ENCODE measurements at places on chromosomes 7 and 10.
A peak's percentile ranks its signal among the peaks of the same experiment; 100 is the strongest.

DNA sequence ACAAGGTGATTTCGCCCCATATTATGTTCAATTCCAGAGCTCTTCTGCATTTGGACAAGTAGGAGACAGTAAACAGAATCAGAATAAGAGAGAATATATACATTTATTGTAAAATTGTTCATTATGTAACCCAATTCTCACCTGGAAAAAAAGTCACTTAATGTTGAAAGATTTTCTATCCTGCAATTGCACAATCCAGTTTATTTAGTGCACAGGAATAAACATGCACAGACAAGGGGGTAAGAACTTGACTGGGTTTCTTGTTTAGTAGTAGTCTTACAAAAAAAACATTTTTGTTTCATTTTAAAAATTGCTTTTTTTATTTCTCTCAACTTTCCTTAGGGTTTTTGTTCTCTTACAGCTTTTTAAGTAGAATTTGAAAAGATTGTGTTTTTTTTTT lies 126.6 kb downstream of the SAMD9 start:
- no peak for DNase-seq

DNA sequence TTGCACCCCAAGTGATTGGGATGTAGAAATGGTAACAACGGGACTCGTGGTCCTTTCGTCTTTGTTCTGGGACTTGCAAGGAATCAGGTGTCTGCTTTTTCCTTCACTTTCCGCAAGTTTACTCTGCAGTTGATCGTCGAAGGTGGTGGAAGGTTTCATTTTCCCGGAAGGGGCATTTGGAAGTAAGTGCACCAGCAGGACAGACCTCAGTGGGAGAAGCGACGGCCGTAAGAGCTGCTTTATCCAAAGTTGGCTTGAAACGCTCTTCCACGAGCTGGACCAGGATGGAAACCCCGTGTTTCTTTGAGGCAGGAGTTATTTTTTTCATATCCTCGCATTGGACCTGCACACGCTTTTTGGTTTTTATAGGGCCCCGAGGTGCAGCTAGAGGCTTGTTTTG lies 1.2 kb downstream of the BRI3 start:
- DNase-seq = peak; percentile 46

GRCh38 chr10:130875116-130875515 lies 436.4 kb downstream of the TCERG1L start:
- DNase-seq = no peak

GRCh38 chr7:7002418-7003062 lies 176.5 kb upstream of the CCZ1B start:
- DNase-seq = no peak

- DNase-seq = no peak
These were observed 3.8 kb downstream of the TRPV6 start for GRCh38 chr7:142881586-142882337.

DNA sequence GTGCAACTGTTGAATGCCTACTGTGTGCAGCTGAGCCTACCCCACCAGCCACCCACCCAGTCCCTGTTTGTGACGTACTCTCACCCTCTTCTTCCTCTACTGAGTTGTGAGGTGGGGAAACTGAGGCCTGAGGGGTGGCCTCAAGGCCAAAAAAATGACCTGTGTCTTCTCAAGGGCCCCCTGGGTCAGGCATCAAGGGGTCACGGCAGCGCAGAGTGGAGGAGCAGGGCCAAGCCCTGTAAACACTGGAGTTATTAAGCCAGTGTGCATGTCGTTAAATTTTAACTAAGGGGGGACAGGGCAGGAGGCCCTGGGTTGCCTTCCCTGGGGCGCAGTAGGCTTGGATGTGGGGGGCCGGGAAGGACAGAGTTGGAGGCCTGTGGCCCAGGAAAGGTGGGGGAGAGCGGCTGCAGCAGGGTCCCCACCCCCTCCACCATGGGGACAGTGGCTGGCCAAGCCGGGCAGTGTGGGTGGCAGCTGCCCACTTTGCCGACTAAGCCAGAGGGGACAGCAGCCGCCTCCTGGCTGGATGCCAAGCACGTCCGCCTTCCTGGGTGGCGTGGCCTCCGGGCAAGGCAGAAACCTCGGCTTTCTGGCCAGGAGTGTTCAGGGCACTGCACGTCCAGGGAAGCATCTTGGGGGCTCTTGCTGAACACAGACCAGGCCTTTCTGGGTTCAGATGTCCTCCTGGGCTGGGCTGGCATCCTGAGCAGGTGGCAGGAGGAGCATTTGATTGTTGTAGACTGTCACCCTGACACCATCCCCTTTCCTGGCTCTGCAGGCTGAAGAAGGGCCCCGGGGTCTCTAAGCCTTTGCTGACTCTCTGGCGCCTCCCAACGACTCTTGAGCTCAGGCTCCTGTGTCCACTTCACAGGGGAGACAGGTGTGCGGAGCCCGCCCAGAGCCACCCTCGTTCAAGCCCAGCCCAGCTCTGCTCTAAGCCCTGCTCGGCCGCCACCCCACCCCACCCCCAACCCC lies 1.9 kb downstream of the SLC29A4 start:
- DNase-seq = peak; percentile 26

GRCh38 chr7:137169282-137169698 lies 174.2 kb downstream of the PTN start:
- DNase-seq = peak; percentile 87

- no peak for DNase-seq
These were observed 26.9 kb downstream of the EVX1 start for GRCh38 chr7:27269455-27269854.

DNA sequence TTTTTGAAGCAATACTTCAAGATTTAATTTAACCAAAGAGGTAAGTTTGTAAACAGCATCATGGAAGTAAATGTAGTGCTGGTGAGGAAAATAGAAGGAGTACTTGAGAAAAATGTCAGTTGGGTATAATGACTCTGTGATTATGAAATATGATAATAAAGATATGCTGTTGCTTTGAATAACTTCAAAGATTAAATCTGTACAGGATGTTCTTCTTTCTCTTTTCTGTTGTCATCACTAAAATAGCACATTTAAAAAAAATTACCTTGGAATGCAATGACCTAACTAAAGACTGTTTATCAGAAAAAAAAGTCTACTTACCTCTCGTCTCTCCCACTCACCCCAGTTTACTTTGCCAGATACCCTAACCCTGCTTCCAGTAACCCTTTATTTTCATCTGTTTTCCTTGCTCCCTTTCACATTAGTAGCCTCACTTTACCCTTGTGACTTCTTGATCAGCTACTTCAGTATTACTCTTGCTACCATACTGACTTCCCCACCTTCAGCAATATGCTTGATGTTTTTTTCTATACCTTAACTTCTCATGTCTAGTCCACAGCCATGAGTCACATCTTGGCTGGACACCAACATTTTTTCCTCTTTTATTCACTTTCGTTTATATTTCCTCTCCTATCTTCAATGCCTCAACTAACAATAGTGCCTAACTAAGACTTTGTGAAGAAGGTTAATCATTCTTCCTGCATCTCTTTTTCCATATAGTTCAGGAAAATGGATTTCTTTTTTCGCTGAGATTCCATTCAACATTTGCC lies 29.7 kb upstream of the TAS2R16 start:
- peak; percentile 69 for DNase-seq

DNA sequence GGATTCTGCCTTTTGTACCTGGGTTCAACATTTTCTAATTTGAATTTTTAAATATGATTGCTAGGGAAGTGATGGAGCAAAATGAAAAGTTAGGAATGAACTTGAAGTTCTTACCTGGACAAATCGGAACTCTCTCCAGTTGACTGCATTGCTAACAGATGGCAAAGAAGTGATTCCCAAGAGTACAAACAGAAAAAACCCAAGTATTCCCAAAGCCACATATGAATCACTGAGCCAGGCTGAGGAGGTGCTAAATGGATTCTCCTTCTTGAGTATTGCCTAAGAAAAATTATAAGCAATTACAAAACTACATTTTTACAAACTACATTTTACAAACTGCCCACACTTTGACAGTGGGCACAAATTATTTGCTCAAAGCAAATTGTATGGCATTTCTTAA lies 25.9 kb downstream of the STEAP4 start:
- DNase-seq = no peak

- peak; percentile 43 for DNase-seq
These were observed 44.2 kb upstream of the FRMD4A start for GRCh38 chr10:14374745-14375445.

DNA sequence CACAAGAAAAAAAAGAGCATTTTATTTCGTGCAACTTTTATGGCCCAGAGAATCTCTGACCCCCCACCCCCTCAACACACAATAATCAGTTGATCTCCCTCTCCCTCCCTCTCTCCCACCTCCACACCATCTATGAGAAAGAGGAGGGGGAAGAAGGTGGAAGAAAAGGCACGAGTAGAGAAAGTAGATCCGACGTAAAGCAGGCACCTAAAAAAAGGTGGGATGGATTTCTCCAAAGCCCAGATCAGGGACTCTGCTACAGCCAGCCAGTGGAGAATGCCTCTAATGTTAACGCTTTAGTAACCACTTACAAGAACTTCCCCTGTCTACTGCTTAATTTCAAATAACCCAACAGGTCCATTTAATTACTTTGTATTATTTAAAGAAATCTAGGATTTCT lies 24.4 kb downstream of the KMT2C start:
- no peak for DNase-seq

GRCh38 chr10:16966991-16967865 lies 150.0 kb upstream of the RSU1 start:
- peak; percentile 75 for DNase-seq

GRCh38 chr7:40437498-40437897 lies 302.7 kb downstream of the SUGCT start:
- peak; percentile 85 for DNase-seq

DNA sequence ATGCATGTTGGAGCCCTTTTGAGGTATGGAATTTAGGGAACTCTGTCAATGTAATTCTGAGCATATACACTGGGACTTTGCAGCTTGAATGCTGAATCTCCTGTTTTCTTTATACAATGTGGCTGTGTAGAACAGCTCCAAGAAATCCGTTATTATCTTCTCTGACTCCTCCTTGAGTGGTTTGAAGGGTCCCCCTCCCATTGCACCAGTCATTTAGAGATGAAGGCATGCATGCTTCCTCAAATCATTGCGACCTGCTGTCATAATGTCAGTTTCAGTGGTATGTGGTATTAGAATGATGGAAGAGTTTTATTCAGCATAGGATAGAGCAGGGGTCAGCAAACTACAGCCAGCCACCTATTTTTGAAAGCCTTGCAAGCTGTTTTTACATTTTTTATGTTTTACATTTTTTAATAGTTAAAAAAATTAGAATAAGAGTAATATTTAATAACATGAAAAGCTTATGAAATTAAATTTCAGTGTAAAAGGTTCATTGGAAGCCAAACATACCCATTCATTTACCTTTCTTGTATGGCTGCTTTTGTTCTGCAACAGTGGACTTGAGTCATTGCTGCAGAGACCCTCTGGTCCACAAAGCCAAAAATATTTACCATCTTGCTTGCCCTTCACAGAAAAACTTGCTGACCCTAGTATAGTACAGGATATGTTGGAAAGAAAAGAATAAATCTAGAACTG lies 8.1 kb downstream of the STK17A start:
- no peak for DNase-seq

DNA sequence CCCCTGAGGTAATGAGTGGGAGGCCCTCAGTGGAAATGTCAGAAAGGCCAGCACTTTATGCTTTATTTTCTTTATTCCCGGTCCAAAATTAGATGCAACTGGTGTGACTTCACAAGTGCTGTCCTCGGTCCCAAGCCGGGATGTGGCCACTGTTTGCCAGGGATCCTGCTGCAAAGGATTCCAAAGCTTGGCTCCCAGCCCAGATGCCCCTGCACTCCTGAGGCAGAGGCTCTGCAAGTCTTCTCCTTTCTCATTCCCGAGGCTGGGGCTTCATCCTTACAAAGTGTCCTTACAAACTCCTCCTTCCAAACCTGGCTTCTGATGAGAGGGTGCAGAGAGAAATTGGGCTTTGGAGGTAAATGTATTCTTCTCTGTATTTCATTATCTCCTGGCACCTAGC lies 544.3 kb upstream of the DPP6 start:
- no peak for DNase-seq

GRCh38 chr7:86089455-86089854 lies 554.3 kb upstream of the GRM3 start:
- DNase-seq = no peak

DNA sequence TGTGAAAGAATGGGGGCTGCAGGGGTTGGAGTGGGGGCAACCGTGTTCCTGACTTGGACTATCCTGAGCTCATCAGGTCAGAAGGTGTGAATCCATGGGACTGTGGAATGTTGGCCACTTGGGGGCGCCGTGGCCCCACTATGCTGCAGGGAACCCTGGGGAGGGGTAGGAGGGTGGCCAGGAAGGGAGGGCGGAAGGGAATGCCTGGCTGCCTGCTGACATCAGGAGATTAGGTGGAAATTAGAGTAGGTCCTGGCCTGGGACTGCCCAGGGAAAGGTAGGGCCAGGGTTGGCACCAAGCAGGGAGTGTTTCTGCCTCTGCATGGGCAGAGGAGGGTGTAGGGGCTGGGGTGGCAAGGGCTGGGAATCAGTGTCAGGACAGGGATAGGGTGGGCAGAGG lies 65.8 kb upstream of the PRSS58 start:
- peak; percentile 6 for DNase-seq

DNA sequence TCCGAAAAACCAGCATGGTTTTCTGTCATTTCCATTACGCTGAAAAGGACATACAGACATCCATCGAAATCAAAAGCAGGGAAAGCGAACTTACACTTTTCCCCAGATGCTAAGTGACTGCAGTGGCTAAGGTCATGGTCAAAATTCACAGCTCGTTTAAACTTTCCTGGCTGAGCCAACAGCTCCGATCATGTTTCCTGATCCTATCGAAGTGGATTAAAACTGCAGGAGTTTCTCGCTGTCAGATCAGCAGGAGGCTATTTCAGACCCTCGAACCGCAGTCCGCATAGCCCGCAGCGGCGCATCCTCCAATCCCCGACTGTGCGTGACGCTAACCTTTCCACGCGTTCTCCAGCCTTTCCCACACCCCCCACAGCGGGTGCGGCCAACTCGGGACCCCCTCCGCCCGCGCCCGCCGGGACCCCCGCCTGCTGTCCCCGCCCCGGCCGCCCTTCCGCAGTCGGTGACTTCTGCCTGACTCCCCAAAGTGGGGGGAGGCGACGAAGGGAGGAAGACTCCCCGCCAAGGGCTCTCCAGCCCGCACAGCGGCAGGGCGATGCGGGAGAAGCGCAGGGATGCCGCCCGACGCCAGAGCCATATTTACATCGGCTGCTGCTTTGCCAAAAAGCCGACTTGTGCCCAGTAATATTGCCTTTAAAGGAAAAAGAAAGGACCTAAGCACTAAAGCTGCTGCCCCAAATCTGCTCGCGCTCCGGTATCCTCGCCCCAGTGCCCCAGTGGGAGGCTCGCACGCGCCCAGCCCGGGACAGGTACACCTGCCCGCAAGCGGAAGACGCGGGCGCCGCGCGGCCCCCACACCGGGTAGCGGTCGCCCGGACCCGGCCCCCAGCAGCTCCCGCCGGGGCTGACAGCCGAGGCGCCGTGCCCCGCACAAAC lies 1.2 kb downstream of the PIP4K2A start:
- DNase-seq = peak; percentile 39

Measured in fibroblast of villous mesenchyme (primary cell).